ENCODE measurements at places on chromosomes 13 and 19.
A peak's percentile ranks its signal among the peaks of the same experiment; 100 is the strongest.

GRCh38 chr13:105961438-105961837, 574.0 kb downstream of the EFNB2 start:
- no peak for DNase-seq

DNA sequence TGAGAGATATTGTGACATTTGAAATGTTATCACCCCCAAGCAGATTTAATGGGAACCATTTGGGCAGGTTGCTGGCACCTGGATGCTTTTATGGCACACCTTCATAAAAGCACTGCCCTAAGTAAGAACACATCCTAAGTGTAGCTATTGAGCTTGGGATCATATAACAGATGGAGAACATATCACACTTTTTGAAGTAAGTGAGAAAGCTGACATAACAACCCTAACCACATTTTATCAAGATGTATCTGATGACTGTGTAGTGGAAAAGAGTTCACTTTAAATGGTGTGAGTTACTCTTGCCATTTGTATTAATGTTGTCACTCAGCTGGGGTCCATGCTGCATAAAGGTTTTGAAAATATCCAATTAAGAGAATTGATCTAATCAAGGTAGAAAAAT, 287.9 kb downstream of the DCLK1 start:
- no peak for DNase-seq

GRCh38 chr19:16288544-16288943, 36.1 kb upstream of the KLF2 start:
- DNase-seq = no peak

GRCh38 chr19:17888260-17888659, 16.5 kb downstream of the SLC5A5 start:
- no peak for DNase-seq

- DNase-seq = peak; percentile 91
Observed at GRCh38 chr13:23790577-23791170, 98.5 kb downstream of the MIPEP start.

DNA sequence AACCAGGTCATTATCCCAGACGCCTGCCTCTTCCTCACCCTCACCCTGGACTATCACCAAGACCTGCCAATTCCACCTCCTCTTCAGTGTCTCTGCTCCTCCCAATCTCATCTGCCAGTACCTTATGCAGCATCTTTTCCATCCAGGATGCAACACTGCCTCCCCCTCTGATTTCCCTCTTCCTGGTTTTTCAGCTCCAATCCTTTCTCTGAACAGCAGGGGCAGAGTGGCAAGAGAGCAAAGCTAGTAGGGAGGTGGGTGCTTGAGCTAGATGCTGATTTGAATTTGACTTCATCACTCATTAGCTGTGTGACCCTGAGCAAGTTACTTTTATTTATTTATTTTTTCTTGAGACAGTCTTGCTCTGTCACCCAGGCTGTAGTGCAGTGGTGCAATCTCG, 25.6 kb upstream of the CABP5 start:
- no peak for DNase-seq

GRCh38 chr19:10854350-10855089, 6.3 kb downstream of the C19orf38 start:
- no peak for DNase-seq

GRCh38 chr19:31348481-31349159, 616 bp downstream of the TSHZ3 start:
- no peak for DNase-seq

- DNase-seq = no peak
Observed at GRCh38 chr13:58434943-58435342, 803.4 kb downstream of the PCDH17 start.

- DNase-seq = no peak
Observed at GRCh38 chr19:29325241-29325975, 112.5 kb upstream of the UQCRFS1 start.

- peak; percentile 13 for DNase-seq
Observed at GRCh38 chr19:12090807-12091206, 26.3 kb downstream of the ZNF844 start.

- DNase-seq = peak; percentile 57
Observed at GRCh38 chr13:51729866-51730553, 74.0 kb downstream of the DHRS12 start.

DNA sequence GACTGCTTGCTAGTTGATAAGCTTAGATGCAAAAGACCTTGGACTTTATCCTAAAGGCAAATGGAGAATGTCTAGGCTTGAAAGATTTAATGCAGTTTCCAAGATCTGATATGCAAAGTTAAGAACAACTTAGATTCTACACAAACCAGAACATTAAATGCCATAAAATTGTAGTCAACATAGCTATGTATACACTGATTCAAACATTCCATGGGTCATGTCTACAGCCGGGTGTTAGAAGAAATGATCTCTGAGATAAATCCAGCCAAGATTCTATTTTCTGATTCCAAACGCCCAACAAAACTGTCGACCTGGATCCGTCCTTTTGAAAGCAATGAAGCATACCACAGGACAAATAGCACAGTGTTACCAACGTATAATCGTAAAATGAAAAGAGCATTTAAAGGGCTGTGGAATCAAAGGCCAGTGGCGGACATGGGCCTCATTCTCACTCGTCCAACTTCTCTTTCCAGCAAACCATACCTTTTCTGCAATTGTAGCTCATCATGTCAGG, 52.7 kb downstream of the KCTD12 start:
- DNase-seq = no peak

DNA sequence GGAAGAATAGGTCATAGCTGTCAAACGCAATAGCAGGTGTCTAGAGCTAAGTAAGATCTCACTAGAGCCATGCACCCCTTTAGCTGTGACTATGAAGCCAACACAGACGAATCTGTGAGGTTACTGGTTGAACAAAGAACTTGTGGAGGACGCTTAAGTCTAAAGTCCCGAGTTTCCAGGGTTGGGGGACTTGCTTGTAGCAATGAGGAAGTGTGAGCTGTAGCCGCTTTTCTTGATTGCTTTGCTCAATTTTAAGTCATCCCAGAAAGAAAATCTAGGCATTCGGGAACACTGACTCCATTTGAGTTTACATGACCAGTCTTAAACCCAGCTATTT, 1.6 kb downstream of the GPC5 start:
- no peak for DNase-seq

GRCh38 chr19:2034729-2035589, 16.1 kb downstream of the MKNK2 start:
- DNase-seq = no peak

DNA sequence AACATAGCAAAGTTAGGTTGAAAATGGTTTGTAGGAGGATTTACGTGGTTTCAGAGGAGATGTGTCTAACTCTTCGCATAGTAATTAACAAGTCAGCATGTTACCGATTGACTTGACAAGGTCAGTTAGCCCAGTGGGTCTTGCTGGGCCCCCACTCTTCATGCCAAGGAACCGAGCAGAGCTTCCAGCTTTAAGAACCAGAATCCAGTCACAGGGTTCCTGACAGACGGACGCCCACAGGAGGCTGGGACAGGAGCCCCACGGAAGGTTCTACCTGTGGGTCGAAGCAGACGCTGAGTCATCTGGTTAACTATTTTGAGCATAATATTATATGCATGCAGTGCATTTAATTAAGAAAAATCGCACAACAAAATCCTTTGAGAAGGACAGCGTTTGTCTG, 3.5 kb downstream of the TMEM255B start:
- no peak for DNase-seq

GRCh38 chr19:45967246-45967645, 6.4 kb downstream of the NOVA2 start:
- no peak for DNase-seq

DNA sequence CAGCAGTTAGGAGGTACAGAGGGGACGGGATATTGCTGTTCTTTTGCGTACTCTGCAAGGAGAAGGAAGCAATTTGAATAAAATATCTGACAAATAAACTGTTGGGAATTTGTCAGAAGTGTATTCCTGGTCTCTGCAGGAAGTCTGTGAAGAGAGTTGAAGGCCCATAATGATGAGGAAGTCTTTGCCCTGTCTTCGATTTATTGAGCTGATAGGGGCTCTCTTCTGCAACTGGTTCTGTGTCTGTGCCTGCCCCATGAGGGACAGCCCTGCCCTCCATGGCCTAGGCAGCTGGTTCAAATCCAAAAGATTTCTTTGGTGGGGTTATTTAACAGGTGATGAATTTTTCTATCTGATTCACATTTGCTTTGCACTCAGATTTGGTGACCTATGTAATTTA, 339.7 kb upstream of the EDNRB start:
- no peak for DNase-seq

DNA sequence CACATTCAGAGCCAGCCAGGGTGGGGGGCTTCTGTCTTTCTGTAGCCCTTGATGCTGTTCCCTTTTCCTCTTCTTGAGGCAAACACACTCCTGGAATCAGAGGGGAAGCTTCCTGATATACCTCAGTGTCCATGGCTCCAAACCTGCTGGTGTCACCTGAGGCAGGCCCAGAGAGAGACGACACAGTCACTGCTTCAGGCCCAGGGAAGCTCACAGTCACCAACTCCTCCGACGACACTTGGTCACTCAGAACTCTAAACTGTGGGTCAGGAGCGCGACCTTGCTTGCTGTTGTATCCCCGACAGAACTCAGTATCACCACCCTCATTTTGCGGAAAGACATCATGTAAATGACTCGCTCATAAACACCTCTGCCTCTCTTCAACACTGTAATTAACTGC, 1.1 kb downstream of the ATP13A1 start:
- no peak for DNase-seq

DNA sequence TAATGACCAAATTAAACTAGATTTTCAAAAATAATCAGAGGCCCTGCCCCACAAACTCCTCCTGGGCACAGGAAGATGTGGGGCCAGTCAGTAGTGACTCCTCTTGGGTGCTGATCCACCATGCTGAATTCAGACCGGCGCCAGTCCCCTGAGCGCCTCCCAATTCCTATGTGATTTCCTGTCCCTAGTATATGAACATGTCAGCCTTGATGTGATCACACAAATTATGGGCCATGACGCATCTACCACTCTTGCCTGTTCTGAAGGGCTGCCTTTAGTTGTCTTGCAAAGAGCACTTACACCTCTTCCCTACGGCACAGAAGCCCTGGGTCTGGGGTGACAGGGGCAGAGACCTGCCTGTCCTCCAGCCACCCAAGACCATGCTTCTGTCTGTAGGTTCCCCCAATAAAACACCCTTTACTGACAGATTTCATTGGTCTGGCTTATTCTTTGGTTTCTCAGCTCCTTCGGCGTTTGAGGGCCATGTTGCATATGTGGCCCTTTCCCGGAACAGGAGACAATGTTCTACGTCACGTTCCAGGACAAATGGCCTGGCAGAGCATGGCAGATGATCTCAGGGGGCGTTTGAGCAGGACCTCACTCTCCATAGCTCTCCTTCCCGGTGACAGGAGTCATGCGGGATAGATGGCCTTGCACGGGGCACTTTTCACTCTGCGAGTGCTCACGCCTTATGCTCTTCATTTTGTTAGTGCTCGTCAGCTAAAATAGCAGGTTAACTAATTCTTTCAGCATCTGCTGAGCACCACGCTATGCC, 5.6 kb upstream of the ATP11A start:
- no peak for DNase-seq

GRCh38 chr19:11678504-11678903, 60.2 kb downstream of the ZNF823 start:
- DNase-seq = no peak

- no peak for DNase-seq
Observed at GRCh38 chr19:47186446-47187334, 44.3 kb downstream of the BBC3 start.

- DNase-seq = no peak
Observed at GRCh38 chr19:2412449-2412848, 14.9 kb downstream of the TIMM13 start.

GRCh38 chr19:53908106-53908934, 758 bp upstream of the CACNG7 start:
- DNase-seq = no peak

- no peak for DNase-seq
Observed at GRCh38 chr19:6568010-6568526, 22.9 kb downstream of the CD70 start.

GRCh38 chr13:49791711-49792549, 552 bp downstream of the KPNA3 start:
- DNase-seq = no peak

DNA sequence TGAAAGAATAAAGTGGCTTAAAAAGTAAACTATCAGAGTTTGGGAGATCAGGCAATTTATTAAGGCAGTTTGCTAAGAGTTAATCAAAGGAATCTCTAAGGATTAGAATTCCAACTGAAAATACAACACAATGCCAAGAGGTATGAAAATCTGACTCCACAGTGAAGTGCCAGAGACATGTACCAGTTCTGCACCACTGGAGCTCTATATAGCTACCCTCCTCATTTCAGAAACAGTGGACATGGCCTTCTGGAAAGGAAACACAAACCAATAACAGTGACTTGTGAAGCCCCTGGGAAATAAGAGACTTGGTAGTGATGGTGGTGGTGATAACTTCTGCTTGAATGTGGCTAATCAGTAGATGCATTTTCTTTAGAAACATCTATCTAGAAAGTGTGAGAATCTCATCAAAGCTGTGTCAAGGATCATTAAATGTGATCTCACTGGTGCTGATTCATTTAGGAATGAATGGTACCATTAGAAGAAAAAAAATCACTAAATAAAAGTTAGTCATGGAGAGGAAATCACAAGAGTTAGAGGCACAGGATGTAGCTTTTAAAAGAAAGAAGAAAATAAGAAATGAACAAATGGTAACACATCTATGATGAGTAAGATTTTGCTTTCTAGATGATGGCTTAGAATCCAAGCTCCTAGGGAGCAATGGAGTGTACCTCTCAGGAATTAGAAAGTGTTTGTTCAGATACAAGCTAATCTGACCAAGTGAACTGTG, 20.1 kb upstream of the N4BP2L1 start:
- no peak for DNase-seq

DNA sequence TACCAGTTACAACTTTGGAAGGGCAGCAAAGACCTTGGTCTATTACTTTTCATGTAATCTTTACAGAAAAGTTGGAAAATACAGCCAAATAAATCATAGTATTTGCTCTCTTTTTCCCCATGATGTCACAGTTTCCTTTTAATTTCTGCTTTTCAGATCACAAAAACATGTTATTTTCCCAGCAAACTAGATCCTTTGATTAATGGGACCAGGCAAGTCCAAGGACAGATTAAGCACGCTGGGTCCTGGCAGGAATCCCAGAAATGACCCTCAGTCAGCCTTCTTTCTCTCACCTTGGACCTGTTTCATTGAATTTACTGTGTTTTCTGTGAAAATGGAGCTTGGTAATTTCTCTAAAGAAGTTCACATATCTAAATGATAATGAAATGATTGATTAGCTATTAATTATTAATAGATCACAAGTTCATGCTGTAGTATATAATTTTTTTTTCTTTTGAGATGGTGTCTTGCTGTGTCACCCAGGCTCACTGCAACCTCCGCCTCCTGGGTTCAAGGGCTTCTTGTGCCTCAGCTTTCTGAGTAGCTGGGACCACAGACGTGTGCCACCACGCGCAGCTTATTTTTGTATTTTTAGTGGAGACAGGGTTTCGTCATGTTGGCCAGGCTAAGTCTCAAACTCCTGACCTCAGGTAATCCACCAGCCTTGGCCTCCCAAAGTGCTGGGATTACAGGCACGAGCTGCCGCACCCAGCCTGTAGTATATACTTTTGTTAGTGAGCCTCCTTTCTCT, 16.0 kb downstream of the SPATA13 start:
- no peak for DNase-seq
